Endothelial cell (in vitro differentiated cells): ENCODE measurements at places on chromosomes 12 and 14. TPM values are rescaled to one million over a fixed set of nuclear protein-coding genes. Genes with fewer than 3 reads are reported as not detected.

GRCh38 chr12:90543841-90544240, 411.1 kb downstream of the CCER1 start:
- DNase-seq = no peak

- no peak for DNase-seq
Observed at GRCh38 chr12:54558759-54559158, 9.4 kb downstream of the PDE1B start.

ARHGEF40 gene
- total RNA-seq = 12.5 TPM

C12orf56 gene
- 0.62 TPM for total RNA-seq

GRCh38 chr12:52082988-52083637, 3.6 kb downstream of the SMIM41 start:
- DNase-seq = peak; percentile 72

CYP46A1 gene
- 5.2 TPM for total RNA-seq

GRCh38 chr12:9776781-9777180, 16.1 kb upstream of the CD69 start:
- DNase-seq = no peak

DNA sequence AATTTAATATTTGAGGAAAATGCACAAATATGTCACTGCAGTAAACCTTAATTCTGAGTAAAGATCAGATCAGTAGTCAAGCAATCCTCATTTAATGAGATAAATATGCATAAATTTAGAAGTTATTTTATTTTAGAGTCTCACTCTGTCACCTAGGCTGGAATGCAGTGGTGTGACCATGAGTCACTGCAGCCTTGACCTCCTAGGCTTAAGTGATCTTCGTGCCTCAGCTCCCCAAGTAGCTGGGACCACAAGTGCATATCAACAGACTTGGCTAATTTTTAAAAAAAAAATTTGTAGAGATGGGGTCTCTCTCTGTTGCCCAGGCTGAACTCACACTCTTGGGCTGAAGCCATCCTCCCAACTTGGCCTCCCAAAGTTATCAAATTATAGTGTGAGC, 41.3 kb downstream of the LMO3 start:
- DNase-seq = no peak

DNA sequence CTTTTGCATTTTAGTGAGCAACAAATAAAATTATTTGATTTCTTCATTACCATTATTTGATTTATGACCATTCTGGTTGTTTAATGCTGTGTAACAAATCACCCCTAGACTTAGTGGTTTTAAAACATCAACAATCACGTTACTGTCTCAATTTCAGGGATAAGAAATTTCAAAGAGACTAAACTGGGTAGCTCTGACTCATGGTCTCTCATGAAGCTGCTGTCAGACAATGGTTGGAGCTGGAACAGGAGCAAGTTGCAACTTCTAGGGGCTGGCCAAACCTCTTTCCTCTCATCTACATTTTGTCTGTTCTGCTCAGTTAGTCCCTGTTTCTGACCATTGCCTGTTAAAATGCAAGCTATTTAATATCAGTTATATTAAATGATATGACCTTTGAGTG, 517.0 kb downstream of the KCNH5 start:
- no peak for DNase-seq

GRCh38 chr12:70393787-70394499, 27.9 kb downstream of the KCNMB4 start:
- DNase-seq = no peak

- DNase-seq = no peak
Observed at GRCh38 chr14:103897075-103897947, 30.9 kb upstream of the TDRD9 start.

DNA sequence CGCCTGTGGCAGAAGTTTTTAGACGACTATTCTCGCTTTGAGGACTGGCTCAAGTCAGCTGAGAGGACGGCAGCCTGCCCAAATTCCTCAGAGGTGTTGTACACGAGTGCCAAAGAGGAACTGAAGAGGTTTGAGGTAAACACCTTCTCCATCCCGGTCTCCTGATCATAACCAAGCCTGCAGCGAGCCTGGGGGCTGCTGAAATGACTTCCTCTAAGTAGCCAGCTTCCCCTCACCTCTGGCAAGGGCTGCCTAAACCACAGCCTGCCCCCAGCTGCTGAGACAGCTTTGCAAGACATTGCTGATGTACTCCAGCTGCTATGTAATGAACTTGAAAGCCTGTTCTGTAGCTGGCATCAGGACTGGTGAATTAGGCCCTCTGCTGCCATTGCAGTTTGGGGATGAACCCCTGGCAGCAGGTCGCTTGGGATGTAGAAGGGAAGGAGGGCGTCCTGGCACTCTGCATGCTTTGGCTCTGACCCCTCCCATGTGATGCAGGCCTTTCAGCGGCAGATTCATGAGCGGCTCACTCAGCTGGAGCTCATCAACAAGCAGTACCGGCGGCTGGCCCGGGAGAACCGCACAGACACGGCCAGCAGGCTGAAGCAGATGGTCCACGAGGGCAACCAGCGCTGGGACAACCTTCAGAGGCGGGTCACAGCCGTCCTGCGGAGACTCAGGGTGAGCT, 84.6 kb downstream of the ESR2 start:
- no peak for DNase-seq

DNA sequence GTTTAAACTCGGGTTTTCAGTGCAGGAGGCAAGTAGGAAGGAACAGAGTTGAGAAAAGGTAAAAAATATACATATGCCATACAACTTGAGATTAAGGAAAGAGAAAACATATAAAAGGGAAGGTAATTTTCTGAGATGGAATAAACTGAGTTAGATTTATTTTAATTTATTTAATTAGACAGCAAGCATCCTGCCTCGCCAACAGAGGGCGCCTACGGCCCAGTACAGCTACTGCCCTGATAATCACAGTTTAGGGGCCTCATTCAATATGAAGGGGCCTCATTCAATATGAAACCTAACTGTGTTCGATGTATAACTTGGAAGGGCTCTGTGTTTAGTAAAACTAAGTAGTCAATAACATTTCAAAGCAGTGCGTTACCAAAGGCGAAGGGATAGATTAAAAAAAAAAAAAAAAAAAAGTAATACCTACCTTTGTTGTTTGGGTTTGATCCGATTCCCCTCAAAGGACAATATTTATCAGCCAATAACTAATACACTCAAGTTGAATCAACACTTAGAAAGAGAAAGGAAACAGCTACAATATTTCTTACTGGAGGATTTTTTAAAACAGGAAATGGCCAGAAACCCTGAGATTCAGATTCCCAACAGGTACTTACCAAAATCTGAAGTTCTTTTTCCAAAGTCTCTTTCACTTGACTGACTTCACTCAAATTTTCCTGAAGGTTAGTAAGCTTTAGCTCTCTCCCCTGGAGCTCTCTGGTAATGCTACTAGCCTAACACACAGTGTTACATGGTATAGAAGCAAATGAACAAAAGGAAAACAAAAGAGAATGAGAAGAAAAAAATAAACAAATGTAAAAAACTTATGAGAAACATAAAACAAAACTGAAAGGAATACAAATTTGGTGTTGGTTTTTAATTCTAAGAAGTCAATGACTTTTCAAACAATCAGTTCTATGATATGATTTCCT, 70.0 kb upstream of the VPS33A start:
- peak; percentile 54 for DNase-seq

LRCOL1 gene
- not detected for total RNA-seq

DNA sequence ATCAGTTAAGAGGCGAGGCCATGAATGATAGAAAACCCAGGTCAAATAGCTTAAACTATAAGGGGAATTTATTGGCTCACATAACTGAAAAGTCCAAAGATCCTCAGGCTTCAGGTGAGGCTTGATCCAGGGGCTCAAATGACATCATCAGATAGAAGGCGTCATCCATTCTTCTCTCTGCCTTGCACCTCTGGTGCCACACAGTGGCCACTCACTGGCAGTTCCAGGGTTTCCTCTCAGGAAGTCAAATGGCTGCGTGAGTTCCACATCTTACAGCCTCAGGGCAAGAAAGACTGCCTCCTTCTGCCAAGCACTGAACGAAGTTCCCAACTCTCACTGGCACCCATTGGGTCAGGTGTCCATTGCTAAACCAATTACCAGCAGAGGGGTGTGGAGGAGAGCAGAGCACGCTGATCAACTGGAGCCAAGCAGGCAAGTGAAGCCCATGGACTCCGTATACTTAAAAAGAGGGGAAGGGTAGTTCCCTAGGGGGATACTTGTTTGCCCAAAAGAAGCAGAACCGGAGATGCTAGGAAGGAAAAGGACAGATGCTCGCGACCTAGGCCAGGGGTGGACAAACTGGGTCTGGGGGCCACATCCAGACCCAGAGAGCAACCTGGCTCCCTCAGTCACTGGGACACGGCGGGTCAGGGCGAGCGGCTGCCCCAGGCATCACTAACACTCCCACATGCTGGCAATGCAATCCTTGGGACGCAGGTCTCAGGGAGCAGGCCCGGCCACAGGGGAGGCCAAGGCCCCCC, 69.3 kb downstream of the SERPINA3 start:
- DNase-seq = peak; percentile 32

DNA sequence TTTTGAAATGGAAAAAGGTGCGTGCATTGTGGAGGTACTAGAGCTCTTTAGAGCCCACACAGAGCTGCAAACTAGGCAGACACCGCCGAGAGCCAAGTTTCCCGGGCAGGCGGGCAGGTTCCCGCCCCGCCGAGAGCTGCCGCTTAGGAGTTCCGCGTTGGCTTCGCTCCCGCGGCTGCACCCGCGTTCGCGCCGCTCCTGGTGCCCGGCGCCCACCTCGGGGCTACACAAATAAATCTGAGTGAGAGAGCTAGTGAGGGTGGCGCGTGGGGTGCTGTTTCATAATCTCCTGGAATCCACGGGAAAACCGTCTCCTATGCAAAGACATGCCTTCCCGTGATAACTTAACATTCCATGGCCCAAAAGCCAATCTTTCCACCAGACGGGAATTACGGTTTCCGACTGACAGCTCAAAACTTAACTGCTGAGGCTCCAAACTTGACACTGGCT, 645 bp downstream of the KITLG start:
- peak; percentile 49 for DNase-seq

DNA sequence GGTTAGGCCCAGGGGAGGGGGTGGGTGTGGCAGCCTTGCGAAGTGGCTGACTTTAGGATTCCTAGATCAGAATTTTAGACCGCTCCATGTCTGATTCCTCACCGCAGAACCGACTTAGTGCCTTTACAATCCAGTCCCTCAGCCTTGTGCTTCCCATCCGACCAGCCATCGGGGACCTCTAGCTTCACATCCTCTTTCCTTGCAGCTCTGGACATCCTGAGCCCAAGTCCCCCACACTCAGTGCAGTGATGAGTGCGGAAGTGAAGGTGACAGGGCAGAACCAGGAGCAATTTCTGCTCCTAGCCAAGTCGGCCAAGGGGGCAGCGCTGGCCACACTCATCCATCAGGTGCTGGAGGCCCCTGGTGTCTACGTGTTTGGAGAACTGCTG, 557 bp downstream of the COPS7A start:
- peak; percentile 13 for DNase-seq

DNA sequence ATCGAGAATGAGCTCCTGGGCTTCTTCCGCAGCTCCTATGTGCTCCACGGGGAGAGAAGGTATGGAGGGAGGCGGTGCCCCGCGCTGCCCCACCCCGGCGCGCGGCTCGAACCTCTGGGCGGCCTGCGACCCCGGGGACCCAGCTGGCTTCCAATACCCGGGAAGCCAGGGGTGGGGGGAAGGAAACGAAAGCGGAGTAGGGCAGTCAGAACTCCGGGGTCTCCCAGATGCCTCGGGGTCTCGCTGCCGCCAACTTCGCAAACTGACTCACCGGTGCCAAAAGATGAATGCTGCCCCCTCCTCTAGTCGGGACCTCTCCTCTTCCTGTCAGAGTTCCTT, 1.3 kb downstream of the TRHDE start:
- DNase-seq = peak; percentile 13

GRCh38 chr12:108531929-108532848, 17.1 kb downstream of the FICD start:
- DNase-seq = no peak

GRCh38 chr12:48194799-48195201, 8.3 kb downstream of the OR10AD1 start:
- no peak for DNase-seq

- DNase-seq = no peak
Observed at GRCh38 chr14:23877538-23878180, 75.9 kb upstream of the DHRS4 start.

- peak; percentile 40 for DNase-seq
Observed at GRCh38 chr14:104876251-104876699, 11.2 kb downstream of the CEP170B start.

DNA sequence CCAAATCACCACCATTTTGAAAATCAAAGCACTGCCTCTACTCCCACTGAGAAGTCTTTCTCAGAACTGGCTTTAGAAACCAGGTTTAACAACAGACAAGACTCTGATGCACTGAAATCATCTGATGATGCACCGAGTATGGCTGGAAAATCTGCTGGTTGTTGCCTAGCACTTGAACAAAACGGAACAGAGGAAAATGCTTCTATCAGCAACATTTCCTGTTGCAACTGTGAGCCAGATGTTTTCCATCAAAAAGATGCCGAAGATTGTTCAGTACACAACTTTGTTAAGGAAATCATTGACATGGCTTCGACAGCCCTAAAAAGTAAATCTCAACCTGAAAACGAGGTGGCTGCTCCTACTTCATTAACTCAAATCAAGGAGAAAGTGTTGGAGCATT, 115.0 kb upstream of the NPAS3 start:
- no peak for DNase-seq

- DNase-seq = no peak
Observed at GRCh38 chr12:55515696-55516095, 23.5 kb downstream of the OR6C68 start.

GALC gene
- total RNA-seq = 77.1 TPM

DNA sequence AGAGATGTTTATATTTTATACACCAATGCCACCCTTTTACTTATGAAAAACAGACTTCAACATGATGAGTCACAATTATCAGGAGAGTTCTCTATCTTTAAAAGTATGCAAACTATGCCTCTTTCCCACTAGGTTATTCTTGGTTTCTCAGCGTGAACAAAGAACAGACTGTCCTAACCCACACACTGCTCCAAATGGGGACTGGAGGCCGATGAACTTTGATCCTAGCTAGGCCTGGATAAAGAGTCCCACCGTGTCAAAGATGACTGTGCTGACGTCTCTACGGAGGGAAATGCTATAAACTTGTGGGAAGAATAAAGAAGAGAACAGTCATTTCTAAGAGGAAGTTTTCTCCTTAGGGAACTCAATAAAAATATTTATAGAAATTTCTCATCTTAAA, 160.1 kb downstream of the EPS8 start:
- DNase-seq = no peak

DNA sequence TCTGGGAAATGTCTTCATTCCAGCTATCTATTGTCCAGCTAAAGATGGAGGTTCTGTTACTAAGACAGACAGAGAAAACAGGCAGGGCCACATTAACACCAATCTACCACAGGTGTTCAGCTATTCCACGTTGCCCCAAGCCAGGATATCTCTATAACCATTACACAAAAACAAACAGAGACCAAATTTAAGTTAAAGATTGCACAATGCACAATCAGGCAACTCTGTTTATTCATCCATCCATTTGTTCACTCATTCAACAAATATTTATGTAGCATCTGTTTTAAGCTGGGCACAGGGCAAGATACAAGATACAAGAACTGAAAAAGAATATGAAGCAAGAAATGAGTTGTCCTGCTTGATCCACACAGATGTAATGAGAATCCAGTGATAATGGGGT, 629.0 kb downstream of the MED13L start:
- no peak for DNase-seq
